Hematopoietic multipotent progenitor cell treated with erythropoietin and hydrocortisone succinate and interleukin-3 and kit ligand, for 17 days (in vitro differentiated cells): ENCODE measurements at places on chromosomes 4 and X.

DNA sequence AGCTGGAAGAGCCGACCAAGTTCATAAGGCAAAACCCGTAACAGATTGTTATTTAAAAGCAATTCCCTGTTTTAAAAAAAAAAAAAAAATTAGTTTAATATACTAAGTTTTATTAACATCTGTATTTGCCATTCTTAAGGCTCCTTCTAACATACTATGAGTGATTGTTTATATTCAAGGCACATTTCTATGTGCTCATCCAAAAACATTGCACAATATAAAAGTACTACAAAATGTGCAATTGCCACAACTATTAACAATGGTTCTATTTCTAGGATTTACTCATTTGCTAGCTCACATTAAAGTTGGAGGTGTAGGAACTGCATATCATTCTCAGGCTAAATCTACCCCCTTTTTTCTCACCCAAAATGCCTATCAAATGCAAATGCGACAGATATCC is 46.1 kb downstream of the CNOT6L start:
- no peak for DNase-seq

GRCh38 chr4:41013746-41014145 is 200.6 kb downstream of the APBB2 start:
- no peak for DNase-seq

- DNase-seq: no peak
Observed at GRCh38 chr4:54372951-54373350, 143.9 kb downstream of the PDGFRA start.

DNA sequence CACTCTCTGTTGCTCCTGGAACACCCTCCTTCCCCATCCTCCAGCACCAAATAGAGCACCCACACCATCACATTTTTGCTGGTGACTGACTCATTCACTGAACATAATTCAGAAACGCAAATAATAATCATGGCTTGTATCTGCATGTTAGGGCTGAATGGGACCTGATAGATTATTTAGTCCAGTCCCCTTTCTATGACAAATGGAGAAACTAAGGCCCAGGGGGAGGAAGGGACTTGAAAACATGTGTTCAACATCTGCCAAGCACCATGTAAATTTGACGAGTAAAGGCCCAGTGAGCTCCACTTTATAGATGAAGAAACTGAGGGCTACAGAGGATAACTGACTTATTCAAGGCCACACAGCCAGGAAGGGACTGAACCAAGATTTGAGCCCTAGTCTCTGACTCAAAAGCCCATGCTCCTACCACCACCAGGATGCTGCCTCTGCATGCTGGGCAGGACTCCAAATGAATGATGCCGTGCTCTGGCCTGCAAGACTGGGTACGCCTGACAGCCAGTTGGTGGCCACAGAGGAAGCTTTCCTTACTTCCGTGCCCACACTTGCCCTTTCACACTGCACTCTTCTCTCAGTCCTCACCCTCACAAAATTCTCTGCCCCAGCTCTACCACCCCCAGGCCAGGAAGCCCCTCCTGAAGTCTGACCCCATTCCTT is 133.3 kb upstream of the PJA1 start:
- no peak for DNase-seq

- DNase-seq: no peak
Observed at GRCh38 chr4:155434366-155434765, 57.6 kb upstream of the MAP9 start.

- no peak for DNase-seq
Observed at GRCh38 chrX:150990910-150991309, 7.8 kb downstream of the HMGB3 start.

GRCh38 chrX:31199840-31200114 is 127.9 kb upstream of the FTHL17 start:
- DNase-seq: no peak

DNA sequence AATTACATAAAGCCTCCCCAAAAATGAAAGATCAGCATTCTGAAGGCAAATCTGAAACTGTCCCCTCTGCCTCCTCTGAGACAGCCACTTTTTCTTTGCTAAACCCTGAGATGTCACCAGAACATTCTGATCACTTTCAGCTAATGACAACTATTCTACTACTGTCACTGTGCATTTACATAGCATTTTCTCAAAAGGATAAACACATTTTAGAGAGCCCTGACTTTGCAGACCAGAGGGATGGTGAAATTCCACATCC is 72.1 kb downstream of the GATB start:
- no peak for DNase-seq

GRCh38 chr4:101993002-101993841 is 202.7 kb downstream of the BANK1 start:
- no peak for DNase-seq

- DNase-seq: no peak
Observed at GRCh38 chr4:98626350-98626749, 32.1 kb downstream of the TSPAN5 start.

DNA sequence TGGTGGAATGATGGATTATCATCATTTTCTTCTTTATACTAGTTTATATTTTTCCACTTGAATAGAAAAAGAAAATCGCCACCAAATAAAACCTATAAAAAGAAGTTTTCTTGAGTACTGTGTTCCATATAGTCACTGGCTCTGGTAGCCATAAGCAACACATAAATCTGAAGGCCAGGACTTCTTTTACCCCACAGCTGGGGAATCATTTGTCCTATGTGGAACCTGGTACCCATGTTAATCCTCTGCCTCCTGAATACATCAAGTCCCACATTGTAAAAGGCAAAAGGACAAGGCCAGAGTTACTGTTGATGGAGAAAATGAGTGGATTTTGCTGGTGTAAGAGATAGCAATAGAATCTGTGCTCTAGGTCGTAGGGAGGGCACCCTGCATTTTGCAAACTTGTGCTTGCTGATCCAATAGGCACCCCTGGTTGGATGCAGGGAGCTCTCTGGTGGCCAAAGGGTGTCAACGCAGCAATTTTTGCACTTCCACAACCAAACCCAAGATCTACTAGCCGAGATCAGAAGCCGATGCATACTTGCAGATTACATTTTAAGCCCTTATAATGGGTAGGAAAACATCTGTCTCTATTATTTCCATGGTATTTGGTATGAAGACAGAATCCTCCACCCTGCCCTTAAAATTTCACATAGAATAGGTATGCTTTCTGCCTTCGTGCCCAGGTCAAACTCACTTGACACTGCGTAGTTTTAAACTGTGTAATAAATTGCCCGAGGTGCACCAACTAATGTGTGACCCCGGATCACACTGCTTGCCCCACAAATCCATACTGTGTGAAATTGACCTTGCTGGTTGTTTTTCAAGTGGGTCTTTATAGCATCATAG is 146.2 kb upstream of the SCML1 start:
- DNase-seq: no peak

DNA sequence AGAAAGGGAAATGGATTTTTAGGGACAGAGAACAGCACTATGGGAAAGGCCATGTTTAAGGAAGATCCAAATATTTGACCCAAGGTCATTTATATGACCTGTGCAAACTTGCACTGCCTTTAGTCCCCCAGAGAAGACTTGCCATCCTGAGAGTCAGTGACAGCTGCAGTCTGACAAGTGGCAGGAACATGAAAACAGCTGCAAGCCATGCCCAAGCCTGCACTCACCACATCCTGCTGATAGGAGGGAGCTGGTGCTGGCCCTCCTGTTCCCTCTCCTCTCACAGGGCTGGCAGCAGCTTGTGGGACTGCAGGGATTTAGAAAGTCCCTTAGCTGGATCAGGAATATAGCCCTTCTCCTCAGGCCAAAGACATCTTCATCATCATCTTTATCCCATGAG is 187.7 kb downstream of the RAP1GDS1 start:
- DNase-seq: no peak

DNA sequence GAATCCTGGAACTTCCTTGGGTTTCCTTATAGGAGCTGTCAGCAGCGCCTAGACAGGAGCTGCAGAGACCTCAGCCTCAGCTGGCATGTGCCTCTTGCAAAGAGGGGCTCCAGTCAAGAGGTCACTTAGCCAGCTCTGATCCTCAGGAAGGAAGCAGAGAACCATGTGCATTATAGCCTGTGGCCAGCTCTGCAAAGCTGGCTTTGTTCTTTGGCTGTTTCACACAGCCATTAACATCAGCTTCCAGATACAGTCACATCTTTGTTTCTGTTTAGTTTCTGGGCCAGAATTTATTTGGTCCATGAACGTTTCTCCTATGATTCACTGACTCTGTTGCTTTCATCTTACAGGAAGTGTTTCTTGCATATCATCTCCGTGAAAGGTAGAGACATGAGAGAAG is 92.4 kb downstream of the CC2D2A start:
- no peak for DNase-seq

DNA sequence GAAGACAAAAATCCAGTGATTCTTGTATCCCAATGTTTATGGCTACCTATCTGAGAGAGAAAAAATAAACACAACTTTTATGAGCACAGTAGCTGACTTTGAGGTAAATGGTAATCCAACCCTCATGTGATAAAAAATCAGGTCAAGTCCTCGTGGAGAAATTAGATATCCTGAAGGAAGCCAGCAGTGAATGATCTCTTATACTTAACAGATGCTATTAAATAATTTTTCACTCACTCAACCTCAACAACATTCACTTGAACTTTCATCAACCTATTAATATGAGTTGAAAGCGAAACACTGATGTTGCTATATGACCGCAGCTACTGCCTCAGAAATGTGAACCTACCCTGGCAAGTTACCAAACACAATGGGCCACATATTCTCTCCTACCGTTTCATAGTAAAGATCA is 105.4 kb downstream of the GPC3 start:
- no peak for DNase-seq

DNA sequence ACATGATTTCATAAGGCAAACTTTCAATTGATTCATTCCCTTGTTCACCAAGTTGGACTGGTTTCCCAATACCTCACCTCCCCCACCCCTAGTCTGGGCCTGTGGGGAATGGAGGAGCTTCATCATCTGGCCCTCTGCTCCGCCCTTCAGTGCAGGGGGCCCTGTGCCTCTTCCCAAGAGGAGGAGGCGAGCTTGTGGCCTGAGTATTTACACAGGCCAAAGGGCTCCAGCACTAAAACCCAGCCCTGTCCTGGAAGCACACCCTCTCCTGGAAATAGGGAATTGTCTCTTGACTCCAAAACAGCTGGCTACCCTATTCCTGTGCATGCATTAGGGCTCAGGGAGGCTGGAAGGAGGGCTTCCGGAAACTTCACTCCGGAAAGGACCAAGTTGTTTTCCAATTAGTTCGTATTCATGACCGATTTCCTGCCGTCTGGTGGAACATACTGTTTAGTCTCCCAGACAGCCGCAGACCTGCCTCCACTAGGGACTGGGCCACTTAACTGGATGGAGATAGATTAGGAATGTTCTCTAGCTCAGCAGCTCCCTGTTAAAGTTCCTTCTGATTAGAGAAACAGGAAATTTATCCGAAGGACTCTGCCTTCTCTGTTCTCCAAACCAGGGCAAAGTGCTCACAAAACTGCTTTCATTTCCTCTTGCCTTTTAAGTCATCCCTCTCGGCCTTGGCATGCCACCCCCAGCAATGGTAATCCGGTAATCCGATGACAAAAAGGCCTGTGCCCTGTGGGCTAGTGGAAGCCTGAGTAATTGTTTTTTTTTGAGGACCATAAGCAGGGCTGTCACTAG is 5.8 kb downstream of the SRPX2 start:
- no peak for DNase-seq

- no peak for DNase-seq
Observed at GRCh38 chr4:24166501-24166900, 276.7 kb upstream of the PPARGC1A start.

GRCh38 chr4:139145552-139145932 is 31.5 kb downstream of the ELF2 start:
- DNase-seq: no peak

- no peak for DNase-seq
Observed at GRCh38 chrX:39874202-39874816, 223.4 kb downstream of the BCOR start.

DNA sequence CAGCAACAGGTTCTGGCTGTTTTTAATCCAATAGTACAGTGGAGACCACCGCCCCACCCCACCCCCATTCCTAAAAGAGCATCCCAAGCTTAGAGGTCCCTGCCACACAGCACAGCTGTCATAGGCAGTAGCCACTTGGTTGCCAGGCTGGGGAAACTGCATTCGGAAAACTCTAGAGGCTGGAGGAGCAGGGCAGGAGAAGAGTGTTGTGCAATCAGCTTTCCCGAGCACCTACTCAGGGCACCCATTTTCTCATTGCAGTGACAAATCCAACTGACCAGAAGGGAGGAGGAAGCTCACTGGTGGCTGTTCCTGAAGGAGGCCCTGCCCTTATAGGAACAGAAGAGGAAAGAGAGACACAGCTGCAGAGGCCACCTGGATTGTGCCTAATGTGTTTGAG is 1.1 kb downstream of the CXCL1 start:
- DNase-seq: no peak
